ENCODE measurements at places on chromosomes 1 and 21. TPM values are rescaled to one million over a fixed set of nuclear protein-coding genes. Genes with fewer than 3 reads are reported as not detected.
A peak's percentile ranks its signal among the peaks of the same experiment; 100 is the strongest.

GRCh38 chr1:9861360-9861759, 37.6 kb upstream of the CLSTN1 start:
- no peaks in the 10 kb centered on the region for H3K4me1 ChIP-seq
- no peak overlapping the region for H3K4me3 ChIP-seq
- H3K36me3 ChIP-seq = peaks cover 38% of the 10 kb centered on the region
- H3K27ac ChIP-seq = no peak overlapping the region
- H3K27me3 ChIP-seq = no peaks in the 10 kb centered on the region

Gene CHIA
- total RNA-seq = 10.9 TPM

DNA sequence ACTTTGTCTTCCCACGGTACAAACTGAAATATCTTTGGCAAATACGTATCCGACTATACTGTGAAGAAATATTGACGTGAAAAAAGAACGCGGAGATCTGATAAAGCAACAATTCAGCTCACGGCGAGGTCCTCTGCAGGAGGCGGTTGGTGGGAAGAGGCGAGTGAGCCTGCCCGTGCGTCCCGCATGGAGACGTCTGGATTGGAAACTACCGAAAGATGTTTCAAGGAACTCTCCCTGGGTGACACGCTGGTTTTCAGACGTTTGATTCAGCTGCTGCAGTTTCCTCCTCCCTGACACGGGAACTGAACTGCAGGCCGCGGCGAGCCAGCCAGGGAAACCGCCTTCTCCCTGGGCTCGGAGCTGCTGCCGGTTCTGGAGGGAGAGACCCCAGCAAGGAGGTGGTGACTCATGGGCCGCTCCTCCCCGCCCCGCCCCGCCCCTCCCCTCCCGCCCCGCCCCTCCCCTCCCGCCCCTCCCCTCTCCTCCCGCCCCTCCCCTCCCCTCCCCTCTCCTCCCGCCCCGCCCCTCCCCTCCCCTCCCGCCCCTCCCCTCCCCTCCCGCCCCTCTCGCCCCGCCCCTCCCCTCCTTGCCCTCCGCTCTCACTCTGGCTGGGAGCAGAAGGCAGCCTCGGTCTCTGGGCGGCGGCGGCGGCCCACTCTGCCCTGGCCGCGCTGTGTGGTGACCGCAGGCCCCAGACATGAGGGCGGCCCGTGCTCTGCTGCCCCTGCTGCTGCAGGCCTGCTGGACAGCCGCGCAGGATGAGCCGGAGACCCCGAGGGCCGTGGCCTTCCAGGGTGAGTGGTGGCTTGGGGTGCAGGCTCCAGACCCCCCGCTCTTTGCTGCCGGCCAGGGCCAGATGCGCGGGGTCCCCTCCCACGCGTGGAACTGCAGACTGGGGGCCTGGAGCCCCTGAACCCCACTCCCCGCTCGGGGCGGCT, at the start of gene COL6A1:
TSS of gene COL6A1 (plus strand) at position 620 of the 941 bp plus-strand sequence. CDS start at position 701, 81 bp downstream.
- H3K36me3 ChIP-seq = peaks cover 4% of the 10 kb centered on the region
- peak; percentile 70 for DNase-seq
- peak within 1 kb of the TSS; percentile 76 for H3K27ac ChIP-seq
- H3K4me1 ChIP-seq = peaks cover 16% of the 10 kb centered on the region

GRCh38 chr1:3539707-3540425, 71.4 kb downstream of the MEGF6 start:
- DNase-seq = no peak
- no peak overlapping the region for H3K4me3 ChIP-seq
- no peaks in the 10 kb centered on the region for H3K36me3 ChIP-seq
- H3K27ac ChIP-seq = peak overlapping the region; percentile 64
- peaks cover 49% of the 10 kb centered on the region for H3K4me1 ChIP-seq
- H3K27me3 ChIP-seq = no peaks in the 10 kb centered on the region

Gene PRKAA2
- 1.9 TPM for total RNA-seq

- H3K36me3 ChIP-seq = no peaks in the 10 kb centered on the region
- H3K4me3 ChIP-seq = no peak overlapping the region
- H3K27ac ChIP-seq = no peak overlapping the region
These were observed 1.1 kb upstream of the PKP1 start for GRCh38 chr1:201282216-201282615.

GRCh38 chr1:54459140-54459539, 52.9 kb upstream of the SSBP3 start:
- H3K27me3 ChIP-seq = no peaks in the 10 kb centered on the region
- DNase-seq = no peak
- H3K27ac ChIP-seq = no peak overlapping the region
- H3K4me1 ChIP-seq = peaks cover 6% of the 10 kb centered on the region
- H3K36me3 ChIP-seq = no peaks in the 10 kb centered on the region

DNA sequence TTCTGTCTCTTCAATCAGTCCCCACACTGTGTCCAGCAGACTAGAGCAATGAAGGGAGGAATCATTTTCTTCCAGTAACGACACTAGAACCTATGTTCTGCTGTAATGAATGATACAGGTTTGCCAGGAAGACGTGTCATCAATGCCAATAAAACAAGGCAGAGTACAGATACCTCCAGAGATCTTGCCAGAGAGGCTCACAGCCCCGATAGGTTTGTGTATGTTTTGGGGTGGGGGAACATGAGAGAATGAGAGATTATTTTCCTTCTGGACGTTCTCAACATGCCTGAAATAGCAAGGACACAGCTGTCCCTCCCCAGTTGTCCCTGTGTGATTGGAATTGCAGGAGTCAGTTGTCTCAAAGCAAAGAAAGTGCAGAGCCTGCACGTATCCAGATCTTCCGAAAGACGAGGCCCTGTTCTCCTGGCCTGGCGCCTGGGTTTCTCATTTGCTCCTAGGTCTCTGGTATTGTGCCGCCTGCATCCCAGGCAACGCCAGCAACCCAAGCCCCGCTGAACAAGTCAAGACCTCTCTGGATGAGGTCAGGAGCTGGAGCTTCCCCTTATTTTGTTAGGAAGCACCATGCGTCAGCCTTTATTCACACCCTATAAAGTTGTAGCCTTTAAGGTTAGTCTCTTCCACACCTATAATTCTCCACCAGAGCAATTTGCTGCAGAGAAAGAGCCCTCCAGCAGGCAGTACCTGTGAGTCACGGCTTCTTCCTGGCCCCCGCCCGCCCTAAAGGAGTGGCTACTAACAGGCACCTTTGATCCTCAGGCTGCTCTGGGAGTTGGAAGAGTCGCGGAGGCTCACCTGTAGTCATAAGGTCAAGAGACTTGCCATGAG, 130.5 kb downstream of the TOMM20 start:
- no peaks in the 10 kb centered on the region for H3K27me3 ChIP-seq
- H3K4me3 ChIP-seq = no peak overlapping the region
- no peak for DNase-seq

DNA sequence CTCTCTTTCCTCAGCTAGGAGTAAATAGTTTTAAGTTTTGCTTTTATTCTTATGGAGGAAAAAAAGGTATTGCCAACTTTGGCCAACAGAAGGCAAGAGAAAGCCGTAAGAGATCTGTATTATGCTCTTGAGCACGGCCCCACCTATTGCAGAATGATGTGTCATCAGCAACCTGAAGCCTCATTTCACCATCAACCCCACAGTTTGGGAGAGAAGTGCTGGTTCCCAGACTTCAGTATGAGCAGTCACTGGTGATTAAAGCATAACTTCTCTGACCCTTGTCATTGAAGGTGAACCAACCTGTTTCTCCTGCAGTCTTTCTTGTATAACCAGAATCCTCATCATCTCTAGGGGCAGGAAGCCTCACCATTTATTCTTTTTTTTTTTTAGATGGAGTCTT, 100.2 kb downstream of the SIPA1L2 start:
- no peak overlapping the region for H3K27ac ChIP-seq
- H3K36me3 ChIP-seq = no peaks in the 10 kb centered on the region
- DNase-seq = no peak

Data from lower lobe of right lung (tissue), 2 donors.